Activated T-helper 1 cell treated with anti-CD3 and anti-CD28 coated beads, Interleukin-12 subunit alpha, Interleukin-12 subunit beta, Interleukin-2, Interleukin-4 antibody, amounts not matched to agents 30 ng/mL and 10 ng/mL and 1 ng/mL, durations not matched to agents 14 hours and 24 hours and 36 hours (primary cell): ENCODE measurements at places on chromosomes 13 and 19. TPM values are rescaled to one million over a fixed set of nuclear protein-coding genes. Genes with fewer than 3 reads are reported as not detected.

GRCh38 chr19:7759156-7759555 is 3.9 kb upstream of the CLEC4M start:
- no peak overlapping the region for H3K27ac ChIP-seq
- H3K4me1 ChIP-seq: no peaks in the 10 kb centered on the region
- H3K27me3 ChIP-seq: peaks cover 7% of the 10 kb centered on the region
- H3K36me3 ChIP-seq: no peaks in the 10 kb centered on the region
- H3K4me3 ChIP-seq: no peak overlapping the region

DNA sequence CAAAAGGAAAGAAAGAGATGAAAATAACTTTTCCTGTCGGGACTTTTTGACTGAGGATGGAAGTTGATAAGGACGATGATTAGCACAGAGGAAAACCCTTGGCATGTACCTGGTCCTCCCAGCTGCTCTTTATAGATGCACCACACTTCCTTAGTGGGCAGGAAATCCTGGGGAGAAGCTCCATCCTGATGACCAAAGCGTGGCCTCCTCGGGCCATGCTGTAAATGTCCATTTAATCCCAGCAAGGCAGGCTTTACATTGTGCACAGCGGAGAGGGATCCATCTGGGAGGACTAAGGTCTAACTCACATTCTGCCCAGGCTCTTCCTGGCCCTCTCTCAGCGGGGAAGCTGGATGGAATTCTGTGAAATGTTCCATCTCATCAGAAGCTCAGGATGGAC is 113.5 kb downstream of the COL4A2 start:
- H3K27ac ChIP-seq: no peak overlapping the region
- no peak for DNase-seq
- H3K4me3 ChIP-seq: no peak overlapping the region
- no peaks in the 10 kb centered on the region for H3K36me3 ChIP-seq
- H3K27me3 ChIP-seq: peaks cover 88% of the 10 kb centered on the region

- H3K4me3 ChIP-seq: no peak overlapping the region
- DNase-seq: no peak
- H3K36me3 ChIP-seq: no peaks in the 10 kb centered on the region
- H3K27me3 ChIP-seq: no peaks in the 10 kb centered on the region
Observed at GRCh38 chr13:90307136-90307535, 1040.4 kb upstream of the MIR17HG start.

GRCh38 chr13:67438465-67438864 is 208.3 kb upstream of the PCDH9 start:
- H3K36me3 ChIP-seq: no peaks in the 10 kb centered on the region
- no peak for DNase-seq
- H3K27me3 ChIP-seq: no peaks in the 10 kb centered on the region
- H3K4me3 ChIP-seq: no peak overlapping the region
- H3K27ac ChIP-seq: no peak overlapping the region

- H3K4me3 ChIP-seq: no peak overlapping the region
- no peaks in the 10 kb centered on the region for H3K27me3 ChIP-seq
- peaks cover 7% of the 10 kb centered on the region for H3K36me3 ChIP-seq
- DNase-seq: no peak
- no peak overlapping the region for H3K27ac ChIP-seq
- H3K4me1 ChIP-seq: no peaks in the 10 kb centered on the region
Observed at GRCh38 chr19:55094456-55095259, 19.0 kb downstream of the EPS8L1 start.

GRCh38 chr13:87675851-87676250 is 4.7 kb downstream of the SLITRK5 start:
- DNase-seq: no peak
- H3K4me3 ChIP-seq: no peak overlapping the region
- H3K27ac ChIP-seq: no peak overlapping the region
- peaks cover 12% of the 10 kb centered on the region for H3K4me1 ChIP-seq
- H3K27me3 ChIP-seq: peaks cover 41% of the 10 kb centered on the region
- H3K36me3 ChIP-seq: peaks cover 1% of the 10 kb centered on the region

DNA sequence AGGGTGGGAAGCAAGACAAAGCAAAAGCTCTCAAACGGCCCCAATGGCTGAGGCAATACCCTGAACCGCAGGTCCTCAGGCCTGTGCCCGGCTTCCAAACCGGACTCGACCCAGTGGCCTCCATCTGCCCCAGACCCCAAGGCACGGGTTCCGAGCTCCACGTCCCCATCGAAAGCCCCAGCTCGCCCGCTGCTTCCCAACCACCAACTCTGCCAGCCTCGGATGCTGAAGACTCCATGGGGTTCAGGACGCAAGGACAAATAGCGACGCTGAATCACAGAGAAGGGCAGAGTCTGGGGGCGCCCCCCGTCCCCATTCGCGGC is 559 bp downstream of the POLR2E start:
- peak overlapping the region; percentile 84 for H3K27ac ChIP-seq
- H3K36me3 ChIP-seq: peaks cover 5% of the 10 kb centered on the region
- H3K4me3 ChIP-seq: peak overlapping the region; percentile 94

DNA sequence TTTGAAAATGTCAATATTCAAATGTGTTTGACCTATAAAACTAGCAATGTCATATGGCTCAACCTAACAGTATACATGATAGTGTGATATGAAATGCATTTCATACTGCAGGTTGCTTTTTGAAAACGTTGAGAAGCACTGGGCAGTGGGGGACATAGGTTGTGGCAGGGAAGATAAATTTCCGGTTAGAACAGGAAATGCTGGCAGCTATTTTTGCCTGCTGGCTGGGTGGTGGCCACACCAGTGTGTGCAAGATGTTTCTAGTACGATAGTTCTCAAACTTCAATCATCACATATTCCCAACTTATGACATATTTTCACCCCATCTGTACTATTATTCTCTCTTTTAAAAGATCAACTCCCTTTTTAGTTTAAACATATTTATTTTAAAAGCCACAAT is 17.2 kb downstream of the FXYD5 start:
- H3K27ac ChIP-seq: no peak overlapping the region
- DNase-seq: no peak
- H3K36me3 ChIP-seq: peaks cover 37% of the 10 kb centered on the region
- peaks cover 30% of the 10 kb centered on the region for H3K4me1 ChIP-seq
- H3K27me3 ChIP-seq: no peaks in the 10 kb centered on the region
- no peak overlapping the region for H3K4me3 ChIP-seq

- no peaks in the 10 kb centered on the region for H3K36me3 ChIP-seq
- no peaks in the 10 kb centered on the region for H3K4me1 ChIP-seq
- no peaks in the 10 kb centered on the region for H3K27me3 ChIP-seq
Observed at GRCh38 chr13:58324161-58324560, 692.6 kb downstream of the PCDH17 start.

- peaks cover 6% of the 10 kb centered on the region for H3K4me1 ChIP-seq
- H3K4me3 ChIP-seq: no peak overlapping the region
- H3K27ac ChIP-seq: no peak overlapping the region
- DNase-seq: no peak
Observed at GRCh38 chr13:29654384-29654783, 58.9 kb upstream of the SLC7A1 start.

- H3K27me3 ChIP-seq: no peaks in the 10 kb centered on the region
- no peak overlapping the region for H3K27ac ChIP-seq
- H3K4me3 ChIP-seq: no peak overlapping the region
- no peaks in the 10 kb centered on the region for H3K4me1 ChIP-seq
Observed at GRCh38 chr19:56839652-56840450, 675 bp downstream of the PEG3 start.

GRCh38 chr13:110676595-110677587 is 29.0 kb downstream of the CARS2 start:
- H3K4me1 ChIP-seq: peaks cover 17% of the 10 kb centered on the region
- H3K27me3 ChIP-seq: no peaks in the 10 kb centered on the region
- no peak overlapping the region for H3K4me3 ChIP-seq

DNA sequence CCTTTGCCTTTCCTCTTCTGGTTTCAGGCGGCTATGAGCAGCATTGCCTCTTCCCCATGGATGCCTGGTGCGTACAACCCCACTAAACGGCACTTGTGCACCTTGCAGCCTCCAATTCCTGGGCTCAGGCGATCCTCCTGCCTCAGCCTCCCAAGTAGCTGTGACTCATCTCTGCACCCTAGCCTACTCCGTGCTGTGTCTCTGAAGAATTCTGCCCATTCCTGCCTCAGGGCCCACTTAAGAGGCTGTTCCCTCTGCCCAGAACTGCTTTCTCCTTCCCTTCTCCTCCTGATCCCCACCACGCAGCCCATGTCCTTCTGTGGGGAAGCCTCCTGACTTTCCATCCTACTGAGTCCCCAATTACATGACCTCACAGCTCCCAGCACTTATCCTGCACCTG is 142.2 kb upstream of the ZNF507 start:
- no peaks in the 10 kb centered on the region for H3K27me3 ChIP-seq
- H3K4me1 ChIP-seq: peaks cover 7% of the 10 kb centered on the region
- no peak for DNase-seq
- H3K27ac ChIP-seq: no peak overlapping the region
- H3K4me3 ChIP-seq: no peak overlapping the region
- no peaks in the 10 kb centered on the region for H3K36me3 ChIP-seq

DNA sequence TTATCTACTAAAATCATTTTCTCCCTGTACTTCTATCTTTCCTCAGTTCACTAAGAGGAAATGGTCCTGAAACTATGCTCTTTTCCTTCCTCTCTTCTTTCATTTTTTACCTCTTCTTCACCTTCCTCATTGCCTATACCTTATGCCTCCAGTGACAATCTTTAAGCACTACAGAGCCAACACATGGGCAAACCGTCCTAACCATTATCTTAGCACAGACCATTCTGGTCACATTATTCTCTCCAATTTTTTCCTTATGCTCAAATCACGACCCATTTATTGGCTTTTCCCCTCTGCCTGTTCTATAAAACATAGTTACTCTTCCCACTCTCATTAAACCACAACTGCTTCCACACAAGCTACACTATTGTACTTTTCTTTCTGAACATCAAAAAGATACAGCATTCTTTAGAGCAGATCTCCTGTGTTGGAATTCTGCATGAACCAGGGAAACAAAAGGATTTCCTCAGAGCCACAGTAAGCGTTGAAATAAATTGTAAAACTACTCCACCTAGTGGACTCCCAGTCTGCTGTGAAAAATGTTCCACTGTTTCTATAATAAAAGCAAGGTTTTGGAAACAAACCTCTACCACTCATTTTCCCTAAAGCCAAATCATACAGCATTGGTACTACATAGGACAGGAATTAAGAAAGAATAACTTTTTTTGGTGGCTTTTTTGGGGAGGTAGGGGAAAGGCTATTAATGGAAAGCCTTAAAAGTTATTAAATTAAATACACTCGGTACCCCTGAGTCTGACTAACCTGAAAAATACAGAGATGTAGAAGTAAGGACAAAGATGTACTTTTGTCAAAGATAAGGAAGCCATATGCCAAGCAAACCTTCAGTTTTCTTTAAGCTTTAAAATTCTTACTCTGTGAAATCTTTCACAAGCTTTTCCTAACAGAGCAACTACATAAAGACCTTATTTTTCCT is 19.5 kb downstream of the NUFIP1 start:
- no peak overlapping the region for H3K4me3 ChIP-seq
- H3K4me1 ChIP-seq: no peaks in the 10 kb centered on the region

GRCh38 chr13:27644302-27644701 is 22.6 kb downstream of the POLR1D start:
- no peaks in the 10 kb centered on the region for H3K27me3 ChIP-seq
- DNase-seq: no peak
- H3K4me1 ChIP-seq: peaks cover 44% of the 10 kb centered on the region
- peaks cover 38% of the 10 kb centered on the region for H3K36me3 ChIP-seq
- H3K4me3 ChIP-seq: no peak overlapping the region

GRCh38 chr19:2350656-2351055 is 9.4 kb upstream of the TMPRSS9 start:
- no peak for DNase-seq
- no peaks in the 10 kb centered on the region for H3K4me1 ChIP-seq
- H3K27me3 ChIP-seq: no peaks in the 10 kb centered on the region
- H3K4me3 ChIP-seq: no peak overlapping the region

DNA sequence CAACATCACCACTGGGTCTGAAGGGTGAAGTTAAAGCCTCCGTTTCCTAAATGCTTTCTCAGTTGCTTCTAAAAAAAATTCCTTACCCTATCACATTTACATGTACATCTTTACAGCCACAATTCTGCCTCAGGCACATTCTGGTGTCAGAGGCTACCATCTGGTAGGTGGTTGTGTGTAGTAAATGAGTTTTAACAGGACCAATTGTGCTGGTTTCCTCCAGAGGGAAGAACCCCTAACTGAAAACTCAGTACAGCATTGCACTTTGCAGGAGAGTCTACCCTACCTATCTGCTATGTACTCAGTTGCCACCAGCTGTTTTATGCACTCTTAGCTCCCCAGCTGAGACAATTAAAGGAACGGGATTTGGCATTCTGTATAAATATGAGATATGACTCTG is 1576.5 kb downstream of the PCDH9 start:
- H3K27me3 ChIP-seq: no peaks in the 10 kb centered on the region
- no peaks in the 10 kb centered on the region for H3K4me1 ChIP-seq
- no peak overlapping the region for H3K4me3 ChIP-seq
- H3K27ac ChIP-seq: no peak overlapping the region
- DNase-seq: no peak
- H3K36me3 ChIP-seq: no peaks in the 10 kb centered on the region

- H3K4me3 ChIP-seq: no peak overlapping the region
- DNase-seq: no peak
- no peaks in the 10 kb centered on the region for H3K36me3 ChIP-seq
- no peak overlapping the region for H3K27ac ChIP-seq
- H3K4me1 ChIP-seq: peaks cover 5% of the 10 kb centered on the region
- no peaks in the 10 kb centered on the region for H3K27me3 ChIP-seq
Observed at GRCh38 chr13:59360108-59360507, 803.6 kb downstream of the DIAPH3 start.

- H3K27me3 ChIP-seq: no peaks in the 10 kb centered on the region
- peaks cover 5% of the 10 kb centered on the region for H3K4me1 ChIP-seq
- H3K4me3 ChIP-seq: no peak overlapping the region
- peaks cover 28% of the 10 kb centered on the region for H3K36me3 ChIP-seq
Observed at GRCh38 chr13:79320433-79320832, 85.6 kb downstream of the RBM26 start.

GRCh38 chr13:49502954-49503353 is 7.2 kb downstream of the PHF11 start:
- no peak for DNase-seq
- peaks cover 53% of the 10 kb centered on the region for H3K4me1 ChIP-seq
- H3K4me3 ChIP-seq: no peak overlapping the region

DNA sequence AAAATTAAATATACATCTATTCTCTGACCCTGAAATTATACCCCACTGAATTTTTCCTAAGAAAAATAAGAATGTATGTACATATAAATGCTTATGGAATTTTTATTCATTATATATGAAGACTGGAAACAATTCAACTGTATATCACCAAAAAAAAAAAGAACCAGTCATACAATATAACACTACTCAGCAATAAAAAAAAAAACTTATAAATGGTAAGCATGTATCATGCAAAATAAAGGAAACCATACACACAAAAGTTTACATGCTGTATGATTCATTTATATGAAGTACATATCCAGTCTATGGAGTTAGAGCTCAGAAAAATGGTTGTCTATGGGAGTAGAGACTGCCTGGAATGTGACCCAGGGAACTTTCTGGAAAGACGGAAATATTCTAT is 199.4 kb upstream of the MIR17HG start:
- H3K4me1 ChIP-seq: no peaks in the 10 kb centered on the region
- no peak overlapping the region for H3K4me3 ChIP-seq
- no peaks in the 10 kb centered on the region for H3K36me3 ChIP-seq
- peaks cover 4% of the 10 kb centered on the region for H3K27me3 ChIP-seq
- no peak overlapping the region for H3K27ac ChIP-seq

Gene TEX29
- total RNA-seq: 0.42 and 0.70 TPM in 2 replicates

Gene CAMSAP3
- 0.37 and 0.67 TPM in 2 replicates for total RNA-seq

Gene ZNF132
- total RNA-seq: 3.4 and 3.5 TPM in 2 replicates

Gene EHD2
- 0.29 and 0.54 TPM in 2 replicates for total RNA-seq

Gene ZNF726
- 10.7 and 12.6 TPM in 2 replicates for total RNA-seq
